Fibroblast of skin of left quadriceps (primary cell): ENCODE measurements at places on chromosomes 6 and 20.

DNA sequence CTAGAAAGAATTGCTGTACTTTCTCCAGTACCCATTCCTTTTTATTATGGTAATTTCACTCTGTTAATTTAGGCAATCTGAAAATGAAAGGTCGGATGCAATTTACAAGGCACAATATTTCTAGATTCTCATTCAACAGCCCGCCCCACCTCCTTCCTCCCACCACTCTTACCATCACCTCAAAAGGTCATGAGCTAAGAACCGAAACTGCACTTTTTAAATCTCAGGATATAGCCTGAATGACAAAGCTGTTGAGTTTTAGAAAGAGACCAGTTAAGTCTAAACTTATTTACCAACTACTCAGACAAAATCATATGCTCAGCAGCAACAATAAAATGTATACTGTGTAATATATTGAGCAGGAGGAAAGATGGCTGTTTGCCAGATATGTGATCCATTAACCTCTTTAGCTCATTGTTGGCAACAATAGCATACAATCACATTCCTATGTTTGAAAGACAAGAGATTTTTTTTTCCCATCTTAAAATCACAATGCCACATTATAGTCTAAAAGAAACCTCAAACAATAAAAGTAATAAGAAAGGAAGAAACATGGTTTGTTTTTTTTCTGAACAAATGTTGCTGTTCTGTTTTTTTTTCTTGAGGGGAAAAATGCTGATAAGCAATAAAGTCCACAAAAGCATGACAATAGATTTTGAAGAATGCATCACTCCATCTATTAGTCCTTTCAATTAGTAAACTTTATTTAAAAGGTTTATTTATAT is 1.6 kb upstream of the HS3ST5 start:
- no peak for DNase-seq

DNA sequence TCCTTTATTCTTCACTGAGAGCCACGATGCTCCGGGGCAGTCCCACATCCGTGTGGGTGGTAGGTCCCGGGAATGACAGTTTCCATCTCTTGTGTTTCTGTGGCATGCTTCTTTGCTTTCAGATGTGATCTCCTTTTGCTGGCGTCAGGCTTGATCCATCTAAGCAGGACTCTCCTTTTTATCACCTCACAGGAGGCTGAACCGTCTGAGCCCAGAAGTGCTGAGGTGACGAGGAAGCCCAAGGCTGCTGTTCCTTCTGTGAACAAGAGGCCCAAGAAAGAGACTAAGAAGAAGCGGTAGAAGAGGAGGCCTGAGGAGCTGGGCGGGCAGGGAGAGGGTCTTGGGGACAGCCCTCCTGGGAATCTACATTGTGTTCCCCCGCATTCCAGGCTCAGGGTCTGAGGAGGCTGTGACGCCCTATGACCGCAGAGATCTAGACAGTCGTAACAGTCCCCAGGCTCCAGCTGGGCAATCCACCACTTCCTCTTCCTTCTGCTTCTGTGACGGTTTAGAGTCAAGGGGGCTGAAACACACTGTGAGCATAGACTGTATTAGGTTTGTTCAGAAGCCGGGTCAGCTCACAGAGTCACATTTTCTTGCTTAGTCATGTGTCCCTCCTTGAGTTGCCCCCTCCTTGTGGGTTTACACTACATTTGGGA is 26.8 kb downstream of the MANBAL start:
- DNase-seq = no peak

GRCh38 chr6:79808921-79809320 is 138.4 kb downstream of the ELOVL4 start:
- no peak for DNase-seq

- DNase-seq = no peak
Measured at GRCh38 chr20:42082611-42083010, 464.4 kb upstream of the CHD6 start.

DNA sequence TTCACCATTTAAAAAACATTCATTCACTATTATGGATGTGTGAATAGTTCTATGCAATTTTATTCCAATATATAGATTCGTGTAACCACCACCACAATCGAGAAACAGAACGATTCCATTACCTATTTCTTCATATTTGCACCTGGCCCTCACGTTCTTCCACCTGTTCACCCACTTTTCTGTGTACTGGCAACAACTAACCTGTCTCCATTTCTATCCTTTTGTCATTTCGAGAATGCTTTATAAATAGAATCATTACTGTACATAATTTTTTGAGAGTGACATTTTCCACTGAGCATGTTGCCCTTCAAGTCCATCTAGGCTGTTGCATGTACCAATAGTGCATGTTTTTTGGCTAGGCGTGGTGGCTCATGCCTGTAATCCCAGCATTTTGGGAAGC is 23.2 kb upstream of the STX11 start:
- no peak for DNase-seq

DNA sequence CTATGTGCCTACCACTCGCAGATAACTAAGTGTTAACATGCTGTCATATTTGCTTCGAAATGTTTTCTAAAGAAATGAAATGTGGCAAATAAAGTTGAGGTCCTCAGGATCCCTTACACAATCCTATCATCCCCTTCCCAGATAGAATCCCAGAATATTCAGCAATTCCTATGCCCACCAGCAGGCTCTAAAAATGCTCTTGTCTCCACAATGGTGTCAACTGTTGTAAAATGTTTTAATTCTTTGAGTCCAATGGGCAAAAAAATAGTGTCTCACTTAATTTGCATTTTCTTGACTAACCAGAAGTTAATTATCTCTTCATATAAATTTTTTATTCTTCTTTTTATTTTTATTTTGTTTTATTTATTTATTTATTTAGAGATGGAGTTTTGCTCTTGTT is 103.9 kb upstream of the MAP7 start:
- no peak for DNase-seq

DNA sequence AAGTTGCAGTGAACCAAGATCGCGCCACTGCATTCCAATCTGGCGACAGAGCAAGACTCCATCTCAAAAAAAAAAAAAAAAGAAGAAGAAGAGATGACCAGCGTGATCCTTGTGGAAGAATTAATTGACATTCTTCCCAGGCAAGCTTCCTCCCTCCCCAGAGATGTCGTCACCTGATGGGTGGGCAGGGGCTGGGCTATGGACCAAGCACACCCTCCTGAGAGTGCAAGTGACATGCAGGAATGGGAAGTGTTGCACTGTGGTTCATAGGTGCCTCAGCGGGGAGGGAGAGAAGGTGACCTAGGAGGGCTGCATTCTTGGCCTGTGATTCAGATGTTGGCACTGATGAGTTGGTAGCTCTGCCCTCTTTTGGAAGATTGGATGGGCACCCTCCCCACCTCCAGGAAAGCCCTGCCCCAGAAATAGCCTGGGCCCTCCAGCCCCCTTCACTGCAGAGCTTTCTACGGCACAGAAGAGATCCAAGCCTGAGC is 37.8 kb downstream of the TAF8 start:
- peak; percentile 5 for DNase-seq

DNA sequence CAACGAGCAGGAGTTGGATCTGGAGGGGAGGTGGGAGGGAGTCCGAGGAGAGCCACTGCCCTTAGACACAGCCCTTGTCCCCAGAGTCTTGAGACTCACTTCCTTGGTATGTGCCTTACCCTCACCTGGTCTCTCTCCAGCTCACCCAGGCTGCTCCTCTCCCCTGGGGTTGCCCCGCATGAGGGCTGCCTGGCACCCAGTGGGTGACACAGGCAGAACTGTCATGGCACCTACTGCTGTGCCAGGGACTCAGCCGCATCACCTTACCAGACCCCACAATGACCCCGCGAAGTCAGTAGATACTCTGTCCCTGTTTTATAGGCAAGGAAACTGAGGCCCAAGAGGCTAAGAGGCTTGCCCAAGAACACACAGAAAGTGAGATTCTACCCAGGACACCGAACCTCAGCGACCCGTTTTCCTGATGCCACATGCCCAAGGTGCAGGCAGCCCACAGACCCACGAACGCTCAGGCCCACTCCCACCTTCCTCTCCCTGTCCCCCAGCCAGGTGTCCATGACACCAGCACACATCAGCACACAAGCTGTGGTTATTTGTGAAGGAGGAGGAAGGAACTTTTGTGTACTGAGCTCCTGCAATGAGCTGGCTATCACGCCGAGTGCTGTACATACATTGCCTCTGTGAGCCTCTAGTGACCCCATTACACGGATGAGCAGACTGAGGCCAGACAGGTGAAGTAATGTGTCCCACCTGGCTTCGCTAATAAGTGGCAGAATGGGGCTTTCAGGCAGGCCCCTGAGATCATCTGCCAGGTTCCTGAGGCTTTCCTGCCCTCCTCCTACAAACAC is 168.1 kb downstream of the GRM4 start:
- DNase-seq = no peak

DNA sequence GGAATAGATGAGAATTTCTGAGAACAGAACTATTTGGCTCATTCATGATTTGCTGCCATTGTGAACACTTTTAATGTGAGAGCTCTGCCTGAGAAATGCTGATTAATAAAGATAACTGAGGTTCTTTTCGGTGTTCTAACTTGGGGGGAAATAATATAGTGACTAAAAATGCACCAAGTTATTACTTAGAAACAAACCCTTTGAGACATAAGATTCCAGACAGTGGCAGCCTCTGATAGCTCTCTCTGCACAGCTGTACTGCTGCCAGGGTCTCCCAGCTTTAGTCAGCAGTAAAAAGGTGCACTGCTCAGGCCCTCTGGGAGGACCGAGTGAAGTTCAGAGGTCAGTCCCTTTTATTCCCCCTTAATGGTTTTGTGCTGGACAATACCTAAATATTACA is 2.5 kb upstream of the PRDM1 start:
- no peak for DNase-seq
